ENCODE measurements at places on chromosomes 12 and 14.

- ATAC-seq, result no peak
Observed at GRCh38 chr12:89433634-89434033, 81.3 kb upstream of the DUSP6 start.

DNA sequence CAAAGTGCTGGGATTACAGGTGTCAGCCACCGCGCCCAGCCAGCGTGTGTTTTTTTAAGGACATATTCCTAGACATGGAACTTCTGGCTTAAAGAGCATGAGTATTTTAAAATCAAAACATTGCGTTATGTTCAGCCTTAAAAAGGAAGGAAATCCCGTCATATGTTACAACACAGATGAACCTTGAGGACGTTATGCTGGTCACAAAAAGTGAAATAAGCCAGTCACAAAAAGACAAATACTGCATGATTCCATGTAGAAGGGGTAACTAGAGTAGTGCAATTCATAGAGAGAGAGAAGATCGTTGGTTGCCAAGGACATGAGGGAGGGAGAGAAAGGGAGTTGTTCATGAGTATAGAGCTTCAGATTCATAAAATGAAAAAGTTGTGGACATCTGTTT lies 53.9 kb downstream of the ACACB start:
- no peak for ATAC-seq

DNA sequence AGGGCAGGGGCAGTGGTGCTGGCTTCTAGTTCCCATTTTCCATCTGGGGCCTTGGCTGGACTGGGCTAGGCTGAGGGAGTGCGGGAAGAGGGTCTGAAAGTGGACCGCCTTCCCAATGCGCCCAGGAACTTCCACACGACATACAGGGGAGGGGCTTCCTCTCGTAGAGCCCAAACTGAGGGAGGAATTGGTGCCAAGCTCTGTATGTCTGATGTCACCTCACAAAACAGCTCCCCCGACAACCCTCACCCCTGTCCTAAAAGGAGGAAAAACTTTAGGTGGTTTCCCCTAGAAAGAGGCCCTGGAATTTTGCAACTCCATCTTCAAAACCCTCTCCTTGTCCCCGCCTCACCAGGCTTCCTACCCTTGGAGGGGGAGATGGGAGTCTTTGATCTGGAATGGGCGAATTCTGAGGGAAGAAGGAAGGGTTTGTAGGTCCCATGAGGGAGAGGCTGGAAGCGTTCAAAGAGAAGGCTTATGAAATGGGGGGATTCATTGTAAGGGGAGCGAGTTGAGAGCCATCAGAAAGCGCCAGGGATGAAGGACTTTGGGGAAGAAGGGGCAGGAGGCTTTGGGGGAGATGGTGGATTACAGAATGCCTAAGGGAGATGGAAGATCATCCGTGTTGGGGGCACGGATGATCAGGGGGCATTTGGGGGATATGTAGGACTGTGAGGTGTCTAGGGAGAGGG lies 844 bp downstream of the GLTP start:
- no peak for ATAC-seq

GRCh38 chr12:27824126-27824842 lies 44.2 kb upstream of the MANSC4 start:
- ATAC-seq, result peak; percentile 49

DNA sequence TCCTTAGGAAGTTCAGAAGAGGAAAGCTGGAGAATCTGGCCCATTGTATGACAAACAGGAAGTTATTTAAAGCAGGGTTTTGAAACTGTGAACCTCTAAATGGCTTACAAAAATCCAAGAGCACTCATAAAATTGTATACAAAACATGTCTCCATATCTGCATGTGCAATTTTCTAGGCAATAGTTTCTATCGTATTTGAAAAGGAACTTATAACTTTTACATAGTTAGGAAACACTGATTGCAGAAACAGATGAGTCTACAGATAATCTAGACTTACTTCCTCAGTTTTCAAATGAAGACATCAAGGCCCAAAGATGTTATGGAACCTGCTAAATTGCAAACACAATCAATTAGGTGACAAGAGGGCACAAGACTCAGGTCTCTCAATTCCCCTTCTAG lies 53.3 kb upstream of the ETV6 start:
- ATAC-seq, result no peak

DNA sequence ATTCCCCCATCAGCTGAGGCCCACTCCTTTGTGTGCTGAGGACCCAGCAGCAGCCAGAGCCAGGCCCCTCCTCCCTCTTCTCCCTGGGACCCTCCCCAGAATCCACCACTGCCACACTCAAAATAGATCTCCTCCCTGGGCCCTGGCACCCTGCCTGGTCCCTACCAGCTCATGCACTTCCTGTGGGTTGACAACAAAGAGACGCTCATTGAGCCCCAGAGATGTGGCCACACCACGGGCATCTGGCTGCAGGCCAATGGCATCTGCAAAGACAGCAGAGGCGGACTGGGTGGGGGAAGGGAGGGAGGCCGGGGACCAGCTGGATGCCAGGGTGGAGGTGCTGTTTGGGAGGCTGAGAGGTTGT lies 16.0 kb upstream of the ENDOU start:
- peak; percentile 4 for ATAC-seq

DNA sequence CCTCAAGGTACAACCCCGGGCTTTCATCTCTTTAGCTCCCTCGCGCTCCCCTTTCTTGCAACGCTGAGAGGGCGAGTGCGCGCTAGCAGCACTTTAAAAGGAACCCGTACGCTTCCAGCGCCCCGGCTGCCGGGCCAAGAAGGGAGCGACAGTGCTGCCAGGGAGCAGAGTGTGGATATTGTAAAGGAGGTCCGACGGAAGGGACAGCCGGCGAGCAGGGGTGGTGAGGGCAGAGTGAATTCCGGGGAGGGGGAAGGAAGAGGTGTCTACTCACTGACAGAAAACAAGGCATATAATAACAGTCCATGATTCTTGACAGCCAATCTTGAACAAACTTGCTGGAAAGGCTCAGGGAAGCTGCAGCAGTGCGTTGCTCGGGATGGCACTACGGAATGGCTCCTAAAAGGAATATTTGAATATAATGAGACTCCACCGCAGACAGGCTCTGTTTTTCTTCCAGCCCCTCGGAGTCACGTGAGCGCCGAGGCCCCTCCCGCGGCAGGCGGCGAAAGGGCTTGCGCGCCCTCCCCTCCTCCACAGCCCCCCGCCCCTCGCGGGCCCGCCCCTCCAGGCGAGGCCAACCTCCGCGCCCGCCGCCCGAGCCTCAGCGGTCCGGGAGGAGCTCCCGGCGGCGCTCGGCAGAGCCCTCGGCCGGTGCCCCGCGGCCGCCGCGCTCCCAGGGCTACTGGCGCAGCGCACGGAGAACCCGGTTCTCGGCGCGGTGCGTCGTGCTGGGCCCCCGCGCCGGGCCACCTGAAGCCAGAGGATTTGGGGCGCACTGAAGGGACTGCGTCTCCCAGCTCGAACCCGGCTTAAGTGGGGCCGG lies 3.4 kb downstream of the BMP4 start:
- peak; percentile 82 for ATAC-seq
